ENCODE measurements at places on chromosomes 3 and 15. TPM values are rescaled to one million over a fixed set of nuclear protein-coding genes. Genes with fewer than 3 reads are reported as not detected.

The WDR93 gene
- not detected for polyA plus RNA-seq

The GOLGA8G gene
- not detected for polyA plus RNA-seq

The AMT gene
- 11.5 TPM for polyA plus RNA-seq

The CATSPER2 gene
- not detected for polyA plus RNA-seq

The ANKRD34C gene
- polyA plus RNA-seq, result not detected

The MYRIP gene
- polyA plus RNA-seq, result 2.4 TPM

The ZIC4 gene
- not detected for polyA plus RNA-seq

The LMLN gene
- 0.23 TPM for polyA plus RNA-seq

The CCR9 gene
- polyA plus RNA-seq, result not detected

The LSAMP gene
- polyA plus RNA-seq, result 0.23 TPM

The MAP3K13 gene
- polyA plus RNA-seq, result 64.7 TPM

The TRPM1 gene
- not detected for polyA plus RNA-seq

The ADAMTS17 gene
- polyA plus RNA-seq, result 1.4 TPM

The KNSTRN gene
- polyA plus RNA-seq, result 18.9 TPM

The THAP10 gene
- polyA plus RNA-seq, result 2.4 TPM

The CACNA1D gene
- 4.3 TPM for polyA plus RNA-seq

The FGF7 gene
- 11.9 TPM for polyA plus RNA-seq

The SETD2 gene
- polyA plus RNA-seq, result 12.9 TPM

The DCBLD2 gene
- 3.5 TPM for polyA plus RNA-seq

The CAMK2N2 gene
- polyA plus RNA-seq, result 0.28 TPM

The PARP3 gene
- polyA plus RNA-seq, result 26.3 TPM

The ARHGAP31 gene
- polyA plus RNA-seq, result 3.5 TPM

The BFSP2 gene
- polyA plus RNA-seq, result not detected

The GHSR gene
- polyA plus RNA-seq, result not detected

The SLC12A1 gene
- polyA plus RNA-seq, result not detected

The ITGA11 gene
- polyA plus RNA-seq, result 0.92 TPM

The UTS2B gene
- polyA plus RNA-seq, result not detected

The DUOXA2 gene
- polyA plus RNA-seq, result not detected

The GJD2 gene
- polyA plus RNA-seq, result not detected

The TRIM42 gene
- not detected for polyA plus RNA-seq

The FGF12 gene
- polyA plus RNA-seq, result 1.2 TPM

The SORD gene
- polyA plus RNA-seq, result 10.8 TPM

The COL6A6 gene
- not detected for polyA plus RNA-seq

The ROPN1 gene
- 1.8 TPM for polyA plus RNA-seq

The IL5RA gene
- 0.06 TPM for polyA plus RNA-seq

All from sigmoid colon (tissue), 7 donors.